ENCODE measurements at places on chromosomes 2 and 18.

DNA sequence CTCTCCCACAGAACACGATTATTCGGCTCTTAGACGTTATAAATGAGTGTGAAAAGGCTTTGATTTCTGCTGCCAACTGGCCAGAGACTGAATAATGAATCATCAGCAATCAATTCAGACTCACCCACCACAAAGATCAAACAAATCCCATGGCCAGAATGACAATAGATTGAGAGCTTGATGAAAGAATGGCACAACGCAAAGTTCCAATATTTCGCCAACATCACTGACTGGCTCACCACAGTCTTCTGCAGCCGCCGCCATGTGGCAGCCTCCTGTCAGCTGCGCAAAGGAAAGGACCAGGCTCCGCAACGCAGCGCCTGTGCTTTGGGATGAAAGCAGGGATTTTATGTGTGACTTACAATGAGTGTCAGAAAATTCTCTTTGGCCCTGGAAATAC is 104.4 kb upstream of the SOX11 start:
- no peak for DNase-seq

- DNase-seq, result no peak
These were observed 75.4 kb downstream of the STK25 start for GRCh38 chr2:241432824-241433448.

- DNase-seq, result no peak
These were observed 80.1 kb downstream of the SOCS6 start for GRCh38 chr18:70368903-70369302.

- no peak for DNase-seq
These were observed 35.5 kb upstream of the RPL37A start for GRCh38 chr2:216463148-216463547.

GRCh38 chr18:40208958-40209357 is 1746.1 kb upstream of the PIK3C3 start:
- DNase-seq, result no peak

DNA sequence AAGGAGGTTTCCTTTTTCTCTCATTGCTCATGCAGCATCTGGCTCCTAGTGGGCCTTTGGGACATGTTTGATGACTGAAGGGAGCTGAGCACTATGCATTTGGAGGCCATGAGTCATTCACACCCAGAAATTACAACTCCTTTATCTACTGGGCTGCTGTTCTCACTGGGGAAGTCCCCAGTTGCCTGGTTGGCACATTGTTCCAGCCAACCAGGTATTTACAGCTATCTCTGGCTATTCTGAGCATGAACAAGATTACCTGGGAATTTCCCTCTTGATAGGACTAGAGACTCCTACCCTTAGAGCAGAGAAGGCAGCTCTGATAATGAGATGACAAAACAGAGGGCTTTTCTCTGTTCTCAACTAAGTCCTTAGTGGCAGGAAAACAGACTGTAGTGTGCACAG is 206.5 kb downstream of the SETBP1 start:
- peak; percentile 68 for DNase-seq

- DNase-seq, result no peak
These were observed 287.0 kb downstream of the PHLPP1 start for GRCh38 chr18:63002305-63002704.

GRCh38 chr18:48632676-48633257 is 93.9 kb downstream of the CTIF start:
- DNase-seq, result no peak
